ENCODE measurements at places on chromosomes 1 and 21.

DNA sequence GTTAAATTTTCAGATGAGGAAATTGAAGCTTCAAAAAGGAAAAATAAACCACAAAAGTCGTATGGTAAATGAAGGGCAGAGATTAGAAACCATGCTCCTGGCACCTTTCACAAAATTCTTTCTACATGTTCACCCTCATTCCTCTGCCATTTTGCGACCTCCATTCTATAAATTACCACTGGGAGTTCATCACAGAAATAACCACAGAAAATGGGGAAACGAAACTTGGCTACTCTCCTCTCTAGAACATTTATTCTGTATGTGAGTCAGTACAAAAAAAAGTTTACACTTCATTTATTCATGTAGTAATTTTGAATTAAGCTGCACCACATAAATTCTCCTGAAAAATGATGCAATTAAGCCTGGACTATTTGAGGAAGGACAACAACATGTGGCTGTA is 320.9 kb upstream of the C1orf87 start:
- DNase-seq: no peak

- no peak for DNase-seq
These were observed 81.9 kb upstream of the ARTN start for GRCh38 chr1:43851561-43852338.

- peak; percentile 26 for DNase-seq
These were observed 9.0 kb upstream of the CDC20 start for GRCh38 chr1:43349594-43350306.

- no peak for DNase-seq
These were observed 41.6 kb downstream of the LAMC2 start for GRCh38 chr1:183227422-183228346.

- DNase-seq: no peak
These were observed 5.3 kb downstream of the DVL1 start for GRCh38 chr1:1343811-1344421.

DNA sequence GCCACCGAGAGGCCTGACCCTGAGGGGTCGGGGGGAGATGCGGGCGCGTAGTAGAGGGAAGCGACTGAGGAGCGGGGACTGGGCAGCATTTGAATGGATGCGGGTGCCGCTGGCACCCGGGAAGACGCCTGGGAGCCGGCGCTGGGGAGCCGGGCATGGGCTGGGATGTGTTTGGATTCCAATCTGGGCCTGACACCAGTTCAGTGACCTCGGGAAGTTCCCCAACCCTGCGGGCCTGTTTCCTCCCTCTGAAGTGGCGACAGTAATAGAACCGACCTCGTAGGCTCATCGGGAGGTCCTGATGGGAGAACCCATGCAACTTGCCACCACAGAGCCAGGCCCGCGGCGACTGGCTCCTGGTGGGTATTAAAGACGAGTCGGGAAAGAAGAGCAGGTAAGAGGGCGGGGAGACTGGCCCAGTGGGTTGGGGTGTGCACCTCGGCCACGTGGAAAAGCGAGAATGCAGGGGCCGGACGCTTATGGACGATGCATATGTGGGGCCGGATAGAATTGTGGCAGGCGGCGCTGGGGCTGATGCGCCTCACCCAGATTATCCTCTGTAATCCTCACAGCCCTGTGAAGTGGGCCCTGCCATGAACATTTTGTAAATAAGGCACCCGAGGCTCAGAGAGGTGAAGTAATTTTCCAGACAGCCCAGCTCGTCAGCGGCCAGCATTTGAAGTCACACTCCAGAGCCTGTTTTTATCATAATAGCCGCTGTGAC is 105.8 kb downstream of the SLC16A1 start:
- DNase-seq: no peak

DNA sequence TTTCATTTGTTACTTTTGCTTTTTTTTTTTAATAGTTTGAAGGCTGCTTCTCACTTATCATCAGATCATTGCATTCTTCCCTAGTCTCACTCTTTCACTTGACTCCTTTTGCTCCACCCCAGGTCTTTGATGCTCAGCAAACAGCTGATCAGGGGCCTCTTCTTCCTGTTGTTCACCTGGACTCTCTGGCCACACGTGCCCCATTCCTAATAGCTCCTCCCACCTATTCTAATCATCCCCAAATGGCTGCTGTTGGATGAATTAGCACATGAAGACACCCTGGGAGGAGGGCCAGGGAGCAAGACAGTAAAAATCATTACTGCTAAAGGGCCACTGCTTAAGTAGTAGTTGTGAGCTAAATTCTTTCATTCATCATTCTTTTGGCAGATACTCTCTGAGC is 119.5 kb downstream of the MAB21L3 start:
- no peak for DNase-seq

DNA sequence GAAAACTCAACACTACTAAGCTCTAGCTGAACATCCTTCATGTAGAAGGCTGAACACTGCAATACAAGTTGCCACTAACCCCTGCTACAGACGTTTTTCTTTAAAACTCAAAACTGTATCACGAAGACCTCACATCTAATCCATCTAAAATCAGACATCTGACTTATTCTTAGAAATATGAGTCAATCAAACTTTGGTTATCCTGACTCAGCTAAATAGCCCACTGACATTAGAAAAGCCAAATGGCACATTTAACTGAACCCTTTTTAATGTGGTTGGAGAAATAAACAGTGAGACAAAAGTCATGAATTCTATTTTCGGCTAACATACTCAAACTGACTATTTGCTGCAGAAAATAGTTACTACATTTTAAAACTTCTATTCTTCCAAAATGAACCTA is 35.6 kb downstream of the WLS start:
- no peak for DNase-seq

DNA sequence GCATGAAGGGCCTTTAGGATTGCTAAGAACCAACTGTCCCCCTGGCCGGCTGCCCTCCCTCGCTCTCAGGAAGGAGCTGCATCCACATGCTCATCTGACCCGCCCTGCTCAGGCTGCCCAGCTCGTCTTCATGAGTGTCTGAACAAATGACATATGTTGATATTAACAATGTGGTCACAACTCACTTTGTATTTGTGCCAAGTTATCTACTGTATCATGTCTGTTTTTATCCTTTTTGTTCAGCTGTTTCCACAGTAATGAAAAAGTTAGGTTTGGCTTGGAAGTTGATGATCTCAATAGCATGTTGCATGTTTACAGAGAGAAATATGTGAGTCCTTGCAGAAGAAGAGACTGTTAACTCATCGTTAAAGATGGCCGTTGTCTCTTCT is 75.1 kb downstream of the PHTF1 start:
- no peak for DNase-seq

DNA sequence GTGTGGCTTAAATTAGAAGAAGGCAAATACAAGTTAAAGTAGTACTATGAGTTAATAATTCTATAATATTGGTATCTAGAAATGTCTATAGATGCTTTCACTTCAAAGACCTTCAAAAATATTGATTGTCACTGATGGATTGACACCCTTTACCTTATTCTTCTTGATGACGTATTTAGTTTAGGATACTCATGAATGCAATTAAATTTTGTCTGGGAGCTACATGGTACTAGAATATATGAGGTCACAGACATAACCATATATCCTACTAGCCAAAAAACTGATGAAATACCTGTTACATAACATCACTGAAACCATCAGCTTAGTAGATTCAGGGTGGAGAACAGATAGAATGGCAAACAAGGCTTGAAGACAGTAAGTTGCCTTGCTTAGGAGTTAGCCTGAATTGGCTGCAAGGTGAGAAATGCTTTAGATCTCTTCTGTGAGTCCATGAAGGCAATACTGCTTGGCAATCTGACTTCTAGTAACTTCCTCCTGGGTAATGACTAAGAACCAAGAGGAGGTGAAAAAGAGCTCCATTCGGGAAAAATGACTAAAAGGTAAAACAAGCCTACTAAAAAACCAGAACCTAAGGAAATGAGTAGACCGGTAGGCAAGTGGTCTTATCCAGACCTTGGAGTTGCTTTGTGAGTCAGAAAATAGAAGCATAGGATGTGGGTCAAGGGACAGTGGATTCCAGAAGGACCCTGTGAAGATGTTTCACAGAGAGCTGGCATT is 16.9 kb upstream of the ARHGAP29 start:
- DNase-seq: no peak

- no peak for DNase-seq
These were observed 11.3 kb upstream of the ADORA1 start for GRCh38 chr1:203116091-203116820.

DNA sequence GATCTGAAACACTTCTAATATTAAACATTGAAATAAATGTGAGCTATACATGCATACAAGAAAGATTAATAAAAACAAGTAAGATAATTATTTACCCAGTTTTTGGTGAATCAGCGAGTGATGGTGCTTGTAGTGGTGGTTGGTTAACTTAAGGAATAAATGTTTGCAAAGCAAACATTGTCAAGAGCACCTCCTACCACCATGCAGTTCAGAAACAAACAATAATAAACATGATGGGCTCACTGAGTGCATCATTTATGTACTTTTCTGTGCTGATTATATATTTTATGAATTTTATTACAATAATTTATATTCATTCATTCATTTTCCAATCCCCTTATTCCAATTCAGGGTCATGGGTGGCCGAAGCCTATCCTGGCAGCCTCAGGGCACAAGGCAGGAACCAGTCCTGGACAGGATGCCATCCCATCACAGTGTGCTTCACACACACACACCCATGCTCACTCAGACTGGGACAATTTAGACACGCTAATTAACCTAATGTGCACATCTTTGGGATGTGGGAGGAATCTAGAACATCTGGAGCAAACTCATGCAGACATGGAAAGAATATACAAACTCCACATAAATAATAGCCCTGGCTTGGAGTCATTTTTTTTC is 57.8 kb downstream of the ZMYM4 start:
- no peak for DNase-seq

DNA sequence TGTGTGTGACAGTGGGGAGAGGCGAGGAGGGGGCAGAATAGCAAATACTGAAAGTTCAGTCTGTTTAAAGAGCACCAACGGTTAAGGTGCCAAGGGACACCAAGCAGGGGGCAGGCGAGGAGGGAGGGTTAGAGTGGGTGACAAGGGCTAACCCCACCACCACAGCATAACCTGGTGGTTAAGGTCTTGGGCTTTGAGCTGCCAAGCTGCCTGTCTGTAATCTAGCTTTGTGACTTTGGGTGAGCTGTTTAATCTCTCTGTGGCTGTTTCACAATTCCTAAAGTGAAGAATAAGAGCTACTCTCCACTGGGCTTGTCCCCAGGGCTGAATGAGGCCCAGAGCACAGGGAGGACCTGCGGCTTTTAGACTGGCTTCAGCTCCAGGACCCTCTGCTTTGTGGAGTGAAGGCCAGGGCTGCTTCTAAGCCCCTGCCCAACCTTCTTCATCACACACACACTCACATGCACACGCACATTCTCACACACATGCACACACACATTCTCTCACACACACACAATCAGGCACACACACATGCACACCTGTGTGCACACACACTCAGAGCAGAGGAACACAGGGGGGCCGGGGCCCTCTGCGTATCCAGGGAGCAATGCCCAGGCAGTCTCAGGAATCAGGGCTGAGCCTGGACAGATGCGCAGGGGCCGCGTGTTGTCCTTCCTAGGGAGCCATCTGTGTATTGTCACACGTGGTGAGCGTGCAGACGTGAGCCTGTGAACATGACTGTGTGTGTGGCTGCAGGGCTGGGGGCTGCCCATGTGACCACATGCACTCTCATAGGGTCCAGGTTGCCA is 101.6 kb upstream of the TARDBP start:
- no peak for DNase-seq

GRCh38 chr21:29825936-29826335 is 113.9 kb downstream of the GRIK1 start:
- no peak for DNase-seq

DNA sequence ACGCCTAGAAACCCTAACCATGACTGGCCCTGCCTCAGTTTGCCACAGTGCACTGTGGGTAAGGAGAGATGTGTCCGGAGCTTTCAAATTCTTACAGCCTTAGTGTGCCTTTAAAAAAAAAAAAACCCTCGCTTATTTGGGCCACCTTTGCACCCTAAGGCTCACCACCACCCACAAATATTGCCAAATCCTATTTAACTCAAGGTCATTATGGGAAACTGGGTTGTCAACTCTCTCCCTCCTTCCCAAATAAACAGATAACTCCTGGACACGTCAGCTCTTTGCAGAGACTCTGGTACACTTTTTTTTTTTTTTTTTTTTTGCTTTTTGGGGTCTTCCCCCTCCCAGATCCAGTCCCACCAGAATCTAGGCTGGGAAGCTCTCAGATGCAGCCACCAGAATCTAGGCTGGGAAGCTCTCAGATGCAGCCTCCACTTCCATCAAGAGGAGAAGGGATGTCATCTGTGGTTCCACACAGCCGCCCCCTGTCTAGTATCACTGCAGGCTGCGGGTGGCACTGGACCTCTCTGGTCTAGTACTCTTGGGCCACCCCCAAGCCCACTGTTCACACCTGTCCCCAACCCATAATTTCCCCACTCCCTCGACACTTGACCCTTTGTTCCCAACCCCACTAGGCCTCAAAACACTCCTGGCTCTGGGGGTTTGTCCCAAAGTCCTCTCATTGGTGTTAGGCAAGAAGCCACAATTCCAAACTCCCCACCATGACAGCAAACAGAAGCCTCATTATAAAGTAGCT is 3.4 kb downstream of the DHRS3 start:
- no peak for DNase-seq

DNA sequence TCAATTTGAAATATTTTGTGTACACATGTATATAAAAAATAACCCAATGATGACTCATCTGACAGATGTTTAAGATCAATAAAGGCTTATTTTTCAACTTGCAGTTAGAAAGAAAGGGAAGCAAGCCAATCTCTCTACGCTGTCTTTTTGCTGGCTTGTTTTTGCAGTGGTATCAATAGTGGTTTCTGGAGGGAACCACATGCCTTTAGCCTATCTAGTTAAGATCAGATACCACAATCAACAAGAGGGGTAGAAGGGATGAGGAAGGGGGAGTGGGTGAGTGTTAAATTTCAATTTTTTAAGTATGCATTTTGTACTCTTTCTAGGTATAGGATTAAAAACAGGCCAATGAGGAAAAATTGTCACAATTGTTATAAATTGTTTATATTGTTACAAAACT is 276.2 kb downstream of the KCNH1 start:
- DNase-seq: no peak

- DNase-seq: no peak
These were observed 24.7 kb upstream of the ATP5PO start for GRCh38 chr21:33940164-33940880.

- no peak for DNase-seq
These were observed 77.2 kb downstream of the BCAR3 start for GRCh38 chr1:93604411-93604810.

DNA sequence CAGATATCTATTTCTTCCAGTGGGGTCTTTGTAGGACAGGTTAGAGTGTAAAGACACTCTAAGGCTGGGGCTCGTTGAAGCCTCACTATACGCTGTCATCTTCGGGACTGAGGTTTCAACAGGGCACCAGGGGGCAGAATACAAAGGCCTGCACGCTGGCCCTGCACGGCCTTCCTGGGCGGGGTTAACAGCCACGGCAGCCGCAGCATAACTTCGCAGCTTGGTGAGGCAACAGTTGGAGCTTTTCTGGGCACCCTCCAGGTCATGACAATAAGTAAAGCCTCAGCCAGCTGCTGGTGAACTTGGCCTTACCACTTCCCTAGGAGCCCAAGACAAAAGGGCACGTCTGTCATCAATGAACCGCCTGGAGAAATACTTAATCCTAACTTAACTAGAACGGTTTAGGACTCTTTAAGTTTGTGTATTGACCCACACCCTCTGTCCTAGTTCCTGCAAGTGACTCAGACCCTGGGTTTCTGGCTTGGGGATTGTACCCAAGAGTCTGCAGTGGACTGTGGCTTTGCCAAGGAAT is 2.3 kb upstream of the RUNX1 start:
- DNase-seq: peak; percentile 81

Data from Ammon's horn (tissue), 1 donor.